Skeletal muscle cell (primary cell): ENCODE measurements at places on chromosomes 4 and X.
A peak's percentile ranks its signal among the peaks of the same experiment; 100 is the strongest.

- DNase-seq: no peak
Observed at GRCh38 chr4:4779486-4779885, 80.0 kb upstream of the MSX1 start.

DNA sequence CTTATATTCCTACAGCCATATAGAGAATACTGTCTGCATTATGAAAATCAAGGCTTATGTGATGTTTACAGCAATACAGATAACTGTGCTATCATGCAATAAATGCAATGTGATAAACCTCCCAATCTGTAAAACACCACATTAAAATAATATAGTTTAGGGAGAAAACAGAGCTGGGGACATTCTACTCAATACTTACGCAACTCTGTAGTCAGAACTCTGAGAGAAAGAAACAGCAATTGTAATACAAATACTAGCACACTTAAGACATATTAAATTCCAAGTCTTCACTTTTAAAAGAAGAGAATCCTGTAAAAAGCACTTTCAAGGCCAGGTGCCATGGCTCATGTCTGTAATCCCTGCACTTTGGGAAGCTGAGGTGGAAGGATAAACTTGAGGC is 61.4 kb downstream of the ANKRD17 start:
- DNase-seq: peak; percentile 2

GRCh38 chr4:118012142-118012541 is 22.1 kb upstream of the NDST3 start:
- no peak for DNase-seq

DNA sequence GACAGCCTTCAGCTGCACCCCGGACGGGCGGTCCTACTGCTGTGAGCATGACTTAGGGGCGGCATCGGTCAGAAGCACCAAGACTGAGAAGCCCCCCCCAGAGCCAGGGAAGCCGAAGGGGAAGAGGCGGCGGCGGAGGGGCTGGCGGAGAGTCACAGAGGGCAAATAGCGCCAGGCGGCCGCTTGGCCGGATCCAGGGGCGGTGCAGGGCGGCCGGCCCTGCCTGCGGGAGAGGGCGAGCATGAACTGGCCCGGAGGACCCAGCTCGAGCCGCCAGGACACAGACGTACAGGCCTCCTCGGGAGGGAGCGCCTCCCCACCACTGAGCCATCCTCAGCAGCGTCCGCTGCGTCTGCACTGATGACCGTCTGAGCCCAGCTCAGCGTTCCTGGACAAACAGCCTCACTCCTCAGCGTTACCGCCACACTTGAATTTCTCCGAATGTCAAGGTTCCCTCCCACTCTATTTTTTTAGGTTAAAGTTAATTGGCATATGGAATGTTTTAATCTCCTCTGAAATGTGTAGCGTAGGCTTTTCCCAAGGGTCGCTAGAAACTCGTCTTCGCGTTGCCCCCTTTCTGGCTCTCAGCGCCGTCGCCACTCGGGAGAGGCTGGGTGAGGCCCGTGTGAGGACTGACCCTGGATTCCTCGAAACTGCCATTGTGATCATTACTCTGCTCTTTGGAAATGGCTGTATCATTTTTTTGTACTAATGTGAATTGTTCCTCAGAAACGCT is 29.9 kb downstream of the NELFA start:
- no peak for DNase-seq

DNA sequence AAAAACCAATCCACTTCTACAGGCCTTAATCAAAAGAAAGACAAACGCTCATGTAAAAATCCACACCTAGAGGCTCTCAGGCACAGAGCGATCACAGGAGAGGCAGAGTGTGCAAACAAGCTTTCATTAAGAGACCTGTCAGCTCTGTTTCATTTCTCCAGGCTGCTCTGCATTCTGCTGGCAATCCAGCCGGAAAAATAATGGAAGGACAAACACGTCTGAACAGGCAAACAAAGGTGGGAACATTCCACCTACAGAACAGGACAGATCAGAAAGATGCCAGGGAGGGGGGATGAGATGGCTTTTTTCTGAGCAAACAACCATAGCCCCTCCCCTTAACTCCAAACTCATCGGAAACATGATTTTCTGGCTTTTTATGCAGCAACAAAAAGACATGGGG is 9.7 kb downstream of the SOD3 start:
- no peak for DNase-seq

DNA sequence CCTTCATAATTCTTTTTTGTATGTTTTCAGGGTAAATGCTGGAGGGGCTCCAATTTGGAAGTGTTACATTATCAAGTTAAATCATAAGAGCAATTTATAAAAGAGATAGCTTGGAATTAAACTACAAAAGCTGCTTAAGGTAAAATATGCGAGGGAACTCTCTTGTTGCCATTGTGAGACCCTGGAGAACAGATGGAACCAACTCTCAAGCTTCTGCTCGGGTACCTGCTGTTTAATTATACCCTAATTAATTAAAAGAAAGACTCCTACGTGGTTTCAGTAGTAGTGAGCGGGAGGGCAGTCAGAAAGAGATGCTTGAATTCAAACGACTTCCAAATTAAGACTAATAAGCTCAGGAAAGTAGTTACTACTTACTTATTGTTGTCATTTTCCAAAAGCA is 313.1 kb upstream of the TACR3 start:
- no peak for DNase-seq

DNA sequence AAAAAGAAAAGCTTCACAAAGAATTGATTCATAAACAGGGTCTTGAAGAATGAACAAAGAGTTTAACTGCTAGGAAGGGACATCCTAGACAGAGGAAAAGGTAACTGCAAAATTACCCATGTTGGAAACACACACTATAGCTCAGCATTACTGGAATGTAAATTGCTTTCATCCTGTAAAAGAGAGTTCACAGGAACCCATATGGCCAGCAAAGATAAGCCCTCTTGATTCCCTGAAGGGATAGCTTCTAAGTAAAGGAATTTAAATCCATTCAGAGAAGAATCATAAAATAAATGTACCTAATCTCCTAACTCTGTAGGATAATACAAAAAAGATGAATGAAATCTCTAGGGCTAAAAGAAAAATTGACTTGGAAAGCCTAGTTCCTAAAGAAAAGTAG is 107.1 kb upstream of the INTU start:
- DNase-seq: no peak

GRCh38 chrX:40471965-40472648 is 108.7 kb upstream of the ATP6AP2 start:
- DNase-seq: peak; percentile 34

DNA sequence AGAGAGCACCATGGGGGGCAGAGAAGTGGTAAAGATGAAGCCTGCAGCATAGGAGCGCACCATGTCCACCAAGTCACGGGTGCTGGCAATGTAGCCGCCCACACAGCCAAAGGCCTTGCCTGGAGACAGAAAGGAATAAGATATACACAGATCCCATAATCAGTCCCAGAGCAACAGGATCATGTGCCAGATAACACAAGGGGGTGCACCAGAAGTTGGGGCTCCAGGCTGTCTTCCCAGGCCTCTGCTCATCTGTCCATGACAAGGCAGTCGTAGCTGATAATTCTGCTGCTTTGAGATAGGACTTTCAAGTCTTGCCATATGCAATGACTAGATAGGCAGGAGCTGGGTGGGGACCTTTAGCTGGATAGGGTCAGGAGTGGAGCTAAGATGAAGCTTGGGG is 14.7 kb downstream of the APEX2 start:
- DNase-seq: no peak

- no peak for DNase-seq
Observed at GRCh38 chr4:38383646-38384121, 280.3 kb upstream of the KLF3 start.

DNA sequence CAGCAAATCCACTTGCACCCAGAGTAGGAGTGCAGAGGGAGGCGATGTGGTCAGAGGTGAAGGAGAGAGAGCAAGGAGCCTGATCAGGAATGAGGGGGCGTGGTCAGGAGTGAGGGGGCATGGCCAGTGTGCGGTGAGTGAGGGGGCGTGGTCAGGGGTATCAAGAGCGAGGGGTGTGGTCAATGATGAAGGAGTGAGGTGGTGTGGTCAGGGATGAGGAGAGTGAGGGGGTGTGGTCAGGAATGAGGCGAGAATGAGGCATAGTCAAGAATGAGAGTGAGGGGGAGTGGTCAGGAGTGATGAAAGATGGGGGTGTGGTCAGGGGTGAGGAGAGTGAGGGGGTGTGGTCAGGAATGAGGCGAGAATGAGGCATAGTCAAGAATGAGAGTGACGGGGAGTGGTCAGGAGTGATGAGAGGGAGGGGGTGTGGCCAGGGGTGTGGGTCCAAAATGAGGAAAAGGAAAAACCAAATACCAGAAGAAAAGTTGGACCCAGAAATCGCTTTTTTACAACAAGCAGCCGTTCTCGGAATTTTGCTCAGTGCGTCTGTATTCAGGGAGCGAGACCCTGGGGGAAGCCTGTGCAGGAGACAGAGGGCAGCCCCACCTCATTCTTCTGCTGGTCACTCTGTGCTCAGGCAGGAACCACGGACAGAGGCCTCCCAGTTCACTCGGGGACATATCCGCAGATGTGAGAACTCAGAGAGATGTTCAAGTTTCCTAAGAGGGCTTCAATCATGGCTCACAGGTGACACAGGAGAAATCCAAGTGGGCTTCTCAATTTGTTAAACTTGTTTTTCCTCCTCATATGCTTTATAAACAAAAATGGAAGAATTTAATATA is 47.5 kb downstream of the MAGEA1 start:
- DNase-seq: peak; percentile 43

GRCh38 chrX:118207831-118208453 is 91.3 kb upstream of the KLHL13 start:
- DNase-seq: no peak

DNA sequence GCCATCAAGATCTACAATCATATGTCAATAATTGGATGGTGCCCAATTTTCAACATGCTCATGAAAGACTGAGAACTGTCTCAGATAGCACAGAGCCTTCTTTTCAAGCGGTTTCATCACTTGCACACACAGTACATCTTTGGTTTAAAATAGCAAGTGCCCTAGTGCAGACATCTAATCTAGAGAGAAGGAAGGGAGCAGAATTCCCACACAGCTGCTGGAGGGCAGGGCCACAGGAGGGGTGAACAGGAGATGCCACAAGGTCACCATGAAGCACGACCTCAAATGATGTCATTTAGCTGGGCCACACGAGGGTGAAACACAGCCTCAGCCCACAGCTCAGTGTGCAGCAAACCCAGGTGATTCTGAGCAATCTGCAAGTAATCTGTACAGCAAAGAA is 24.3 kb downstream of the LEF1 start:
- DNase-seq: no peak

DNA sequence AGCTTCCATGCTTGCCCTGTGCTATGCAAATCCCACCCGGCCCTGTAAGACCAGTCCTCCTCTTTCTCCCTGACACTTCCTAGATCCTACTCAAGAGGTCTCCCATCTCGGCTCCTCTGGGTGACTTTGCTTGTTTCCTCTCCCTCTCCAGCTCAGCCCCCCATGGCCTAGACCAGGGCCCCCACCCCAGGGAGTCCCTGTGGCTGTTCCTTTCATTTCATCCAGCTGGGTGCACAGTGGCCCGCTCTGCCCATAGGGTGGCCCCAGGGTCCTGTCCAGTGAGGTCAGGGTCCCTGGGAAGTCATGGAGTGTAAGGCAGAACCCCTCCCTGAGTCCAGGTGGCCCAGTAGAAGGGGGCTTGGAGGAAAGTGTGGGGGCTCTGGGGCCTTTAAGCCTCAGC is 52.3 kb upstream of the NKX1-1 start:
- DNase-seq: no peak

GRCh38 chrX:78384486-78384885 is 57.1 kb upstream of the CYSLTR1 start:
- DNase-seq: no peak

DNA sequence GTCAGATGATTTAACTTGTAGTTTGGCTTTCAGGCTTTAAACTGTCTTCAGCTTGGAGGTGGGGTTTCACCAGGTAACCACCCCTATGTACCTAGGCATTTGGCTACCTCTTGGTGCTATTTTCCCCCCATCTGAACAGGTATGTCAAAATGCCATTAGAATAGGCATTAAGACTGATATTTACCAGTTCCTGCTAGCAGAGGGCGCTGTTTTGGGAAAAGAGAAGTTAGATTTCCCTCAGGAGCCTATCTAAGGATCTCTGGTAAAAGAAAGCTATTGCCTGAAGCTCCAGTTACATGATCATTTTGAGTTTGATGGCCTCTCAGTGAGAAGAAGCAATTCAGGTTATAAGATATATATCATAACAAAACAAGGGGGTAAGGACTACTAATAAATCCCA is 879.1 kb downstream of the SH3BGRL start:
- DNase-seq: no peak

DNA sequence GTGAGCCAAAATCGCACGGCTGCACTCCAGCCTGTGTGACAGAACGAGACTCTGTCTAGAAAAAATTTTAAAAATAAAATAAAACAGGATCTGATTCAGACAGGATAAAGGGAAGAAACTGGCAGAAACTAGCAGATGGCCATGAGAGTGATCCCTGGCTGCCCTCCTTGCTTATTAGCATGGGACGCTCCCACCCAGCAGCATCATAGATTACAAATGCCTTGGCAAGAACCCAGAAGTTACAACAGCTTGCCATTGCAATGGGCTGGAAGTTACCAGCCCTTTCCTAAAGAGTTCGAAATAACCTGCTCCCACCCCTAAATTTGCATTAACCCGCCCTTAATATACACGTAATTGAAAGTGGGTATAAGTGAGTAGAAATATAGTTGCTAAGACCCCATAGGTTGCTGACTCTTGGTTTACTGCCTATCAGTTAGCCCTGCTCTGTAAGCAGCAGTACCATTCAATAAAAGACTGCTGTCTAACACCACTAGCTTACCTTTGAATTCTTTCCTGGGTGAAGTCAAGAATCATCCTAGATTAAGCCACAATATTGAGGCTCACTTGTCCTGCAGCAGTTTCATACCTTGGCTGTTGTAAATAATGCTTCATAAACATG is 9.1 kb upstream of the XAGE2 start:
- no peak for DNase-seq

DNA sequence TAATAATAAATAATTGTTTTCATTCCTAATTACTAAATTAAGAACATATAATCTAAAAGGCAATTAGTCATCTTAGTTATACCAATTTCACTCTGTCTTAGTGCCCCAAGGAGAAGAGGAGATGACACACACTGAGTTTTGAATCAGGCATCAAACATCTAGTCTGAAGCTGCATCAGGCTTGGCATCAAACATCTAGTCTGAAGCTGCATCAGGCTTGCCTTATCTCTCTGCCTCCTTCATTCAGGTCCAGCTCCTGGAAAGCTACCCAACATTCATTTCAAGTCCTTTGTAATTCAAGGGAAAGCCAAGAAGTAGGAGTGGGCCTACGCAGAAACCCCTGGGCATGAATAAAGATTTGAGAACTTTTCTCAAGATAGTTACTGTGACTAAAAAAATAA is 62.2 kb downstream of the SH3RF1 start:
- no peak for DNase-seq

DNA sequence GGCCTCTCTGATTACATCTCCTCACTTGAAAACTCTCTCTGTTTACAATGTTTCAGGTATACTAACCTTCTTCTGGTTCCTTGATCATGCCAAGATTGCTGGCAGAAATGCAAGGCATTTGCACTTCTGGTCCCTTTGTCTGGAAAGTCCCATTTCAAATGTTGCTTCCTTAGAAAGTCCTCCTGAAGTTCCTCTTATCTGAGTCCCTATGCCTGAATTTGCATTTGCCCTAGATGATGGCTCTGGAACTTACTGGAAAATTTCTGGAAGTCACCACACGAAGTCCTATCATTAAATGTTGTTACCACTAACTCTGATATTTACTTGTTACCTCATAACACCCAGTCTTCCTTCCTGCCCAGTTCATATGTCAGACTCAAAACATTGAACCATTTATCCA is 176.4 kb downstream of the EFHC2 start:
- no peak for DNase-seq
